Left ventricle myocardium inferior (tissue), 1 donor: ENCODE measurements at places on chromosomes 1 and 21. TPM values are rescaled to one million over a fixed set of nuclear protein-coding genes. Genes with fewer than 3 reads are reported as not detected.
A peak's percentile ranks its signal among the peaks of the same experiment; 100 is the strongest.

Gene SCMH1
- total RNA-seq = 48.1 TPM

Gene MEF2D
- total RNA-seq = 96.8 TPM

Gene HUNK
- total RNA-seq = 0.44 TPM

Gene AGT
- 54.6 TPM for total RNA-seq

Gene PSMG1
- total RNA-seq = 20.7 TPM

Gene PRRX1
- total RNA-seq = 74.7 TPM

Gene TRABD2B
- total RNA-seq = 1.4 TPM

Gene XKR8
- 4.8 TPM for total RNA-seq

DNA sequence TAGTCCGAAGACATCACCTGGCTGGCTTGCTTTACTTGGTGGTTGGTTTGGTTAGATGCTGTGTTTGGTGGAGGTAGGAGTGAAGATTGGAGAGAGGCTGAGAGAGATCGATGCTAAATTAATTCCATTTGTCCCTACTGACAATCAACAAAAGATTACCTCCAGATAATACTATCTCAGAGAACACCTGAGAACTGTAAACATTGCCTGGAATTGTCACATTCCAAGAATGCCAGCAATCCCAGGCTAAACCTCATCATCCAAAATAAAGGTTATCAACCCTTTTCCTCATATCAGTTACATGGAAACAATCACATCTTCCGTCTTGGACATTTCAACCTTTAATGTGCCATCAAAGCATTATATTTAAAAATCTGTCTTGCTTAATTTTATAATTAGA, 141.0 kb downstream of the GRIK1 start:
- DNase-seq = no peak

GRCh38 chr1:78385744-78386462, 104.9 kb upstream of the PTGFR start:
- DNase-seq = no peak

DNA sequence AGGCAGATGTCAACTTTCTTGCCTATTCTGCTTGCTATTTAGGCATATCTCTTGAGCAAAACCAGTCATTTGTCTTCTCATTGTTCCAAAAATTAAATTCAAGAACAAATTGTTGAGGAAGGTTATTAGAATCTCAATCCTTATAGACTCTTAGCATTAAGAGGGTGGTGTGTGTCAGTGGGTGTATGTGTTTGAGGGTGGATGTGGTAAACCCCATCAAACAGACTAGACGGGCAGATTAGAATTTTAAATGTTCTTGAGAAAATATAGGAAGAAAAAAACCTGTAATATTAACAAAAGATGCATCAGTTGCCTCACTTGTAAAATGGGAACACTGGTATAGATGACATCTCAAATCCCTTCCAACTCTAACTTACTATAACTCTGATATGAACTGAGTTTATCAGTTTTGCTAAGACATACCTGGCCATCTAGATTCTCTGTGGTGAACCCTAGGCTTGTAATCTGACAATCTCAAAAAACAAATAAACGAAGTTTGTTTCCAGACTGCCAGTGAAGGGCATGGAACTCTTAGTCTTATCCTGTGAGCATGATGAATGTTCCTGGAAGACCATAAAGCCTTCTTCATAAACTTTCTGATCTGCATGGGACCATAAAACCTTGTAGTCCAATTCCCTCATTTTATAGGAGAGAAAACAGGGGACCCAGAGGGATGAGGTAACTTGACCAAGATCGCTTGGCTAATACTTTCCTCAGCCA, 176.3 kb upstream of the SGIP1 start:
- DNase-seq = no peak

DNA sequence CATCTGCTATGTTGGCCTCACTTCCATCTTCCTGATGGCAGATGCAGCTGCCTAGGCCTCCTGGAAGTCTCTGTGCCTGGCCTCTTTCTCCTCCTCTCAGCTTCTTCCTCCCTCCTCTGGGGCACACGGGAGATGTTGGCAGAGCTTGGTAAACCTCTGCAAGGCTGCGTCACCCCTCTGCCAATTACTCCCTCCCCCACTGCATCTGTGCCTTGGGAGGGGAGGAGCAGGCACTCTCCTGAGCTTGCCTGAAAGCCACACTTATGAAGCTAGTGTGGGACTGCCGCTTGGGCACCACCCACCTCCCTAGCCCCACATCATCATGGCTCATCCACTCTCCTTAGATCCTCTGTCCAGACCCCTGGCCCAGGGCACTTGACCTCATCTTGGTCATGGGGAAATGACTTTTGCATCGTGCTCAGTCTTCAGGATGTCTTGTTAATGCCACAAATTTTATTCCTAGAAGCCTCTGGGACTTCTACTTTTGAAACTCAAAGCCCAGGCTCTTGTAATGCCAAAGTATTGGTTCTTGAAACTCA, 7.3 kb upstream of the TMEM51 start:
- DNase-seq = no peak

GRCh38 chr1:160214481-160215140, 9.4 kb downstream of the PEA15 start:
- DNase-seq = no peak

DNA sequence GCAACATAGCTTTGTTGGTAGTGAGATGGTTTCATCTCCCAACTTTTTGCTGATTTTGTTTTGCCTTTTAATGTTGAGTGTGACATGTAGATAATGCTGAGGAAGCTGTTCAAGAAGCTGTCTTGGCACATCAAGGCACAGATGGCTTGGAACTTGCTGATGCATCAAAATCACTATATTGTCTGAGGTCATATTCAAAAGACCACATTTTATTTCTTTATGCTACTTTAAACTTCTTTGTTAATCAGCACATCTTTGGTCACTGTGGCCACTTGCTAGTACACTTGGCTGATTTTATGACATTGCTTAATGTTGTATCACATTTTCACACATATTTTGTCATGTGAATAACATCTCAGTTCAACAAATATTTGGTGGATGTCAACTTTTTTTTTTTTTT, 87.1 kb upstream of the BCL10 start:
- DNase-seq = no peak

- peak; percentile 79 for DNase-seq
Observed at GRCh38 chr1:28259934-28260802, 850 bp downstream of the SESN2 start.

DNA sequence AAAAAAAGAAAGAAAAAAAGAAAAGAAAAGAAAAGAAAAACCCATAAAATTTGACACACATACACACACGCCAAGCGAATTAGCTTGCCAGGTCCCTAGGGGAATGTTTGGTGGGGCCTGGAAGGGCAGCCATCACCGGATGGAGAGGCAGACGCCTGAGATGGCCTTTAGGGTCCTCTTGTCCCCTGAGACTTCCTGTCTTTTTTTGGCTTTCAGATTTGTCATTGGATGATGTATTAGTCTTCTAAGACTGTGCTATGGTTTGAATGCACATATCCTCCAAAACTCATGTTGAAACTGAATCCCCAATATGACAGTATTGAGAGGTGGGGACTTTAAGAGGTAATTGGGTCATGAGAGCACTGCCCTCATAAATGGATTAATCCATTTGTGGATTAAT, 211.8 kb downstream of the TOMM20 start:
- DNase-seq = no peak

- DNase-seq = no peak
Observed at GRCh38 chr1:52651904-52652303, 18.9 kb downstream of the SHISAL2A start.

DNA sequence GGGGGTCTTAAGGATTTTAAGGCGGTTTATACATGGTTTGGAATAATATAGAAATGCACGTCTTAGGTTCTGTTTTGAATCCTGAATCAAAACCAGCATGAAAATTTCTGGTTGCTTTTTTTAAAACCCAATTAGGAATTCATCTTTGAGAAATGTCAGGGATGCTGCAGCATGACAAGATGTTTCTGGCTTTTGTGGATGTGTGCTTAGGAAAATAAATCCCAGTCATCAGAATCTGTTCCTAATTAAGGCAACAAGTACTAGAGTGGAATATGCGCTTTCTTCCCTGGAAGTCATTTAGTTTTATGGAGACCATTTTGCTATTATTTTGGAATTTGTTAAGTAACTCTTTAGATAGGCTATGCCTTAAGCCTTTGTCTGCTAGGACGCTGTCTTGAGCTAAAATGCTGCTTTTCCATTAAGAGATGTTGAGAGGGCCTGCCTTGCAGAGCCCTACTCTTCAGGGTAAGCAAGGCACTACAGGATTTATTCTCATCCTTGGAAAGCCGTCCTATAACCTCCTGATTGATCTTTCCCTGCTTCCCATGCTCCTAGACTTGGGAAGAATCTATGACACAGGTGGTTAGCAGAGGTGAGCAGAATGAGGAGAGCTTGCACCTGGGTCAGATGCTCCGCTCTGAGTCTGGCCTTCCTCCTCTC, 332.8 kb downstream of the DISC1 start:
- DNase-seq = no peak

- DNase-seq = no peak
Observed at GRCh38 chr1:230542054-230542453, 100.2 kb upstream of the COG2 start.

DNA sequence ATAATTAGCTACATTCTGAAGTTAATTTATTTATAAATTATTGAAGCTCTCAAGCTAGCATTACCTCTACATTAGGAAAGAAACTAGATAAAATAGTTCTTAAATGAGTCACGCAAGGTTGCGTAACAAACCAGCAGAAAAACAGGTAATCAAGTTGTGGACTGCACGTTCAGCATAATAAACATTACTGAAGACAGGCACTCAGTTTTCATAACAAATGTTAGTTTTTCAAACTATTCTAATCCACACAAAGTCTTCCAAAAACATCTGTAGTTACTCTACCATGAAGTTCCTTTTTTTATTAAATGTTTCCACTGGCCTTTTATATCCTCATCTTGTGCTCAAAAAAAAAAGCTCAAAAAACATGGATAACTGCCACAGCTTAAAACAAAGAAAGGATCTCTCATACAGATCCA, 1.3 kb downstream of the TOR1AIP2 start:
- DNase-seq = no peak
